ENCODE measurements at places on chromosomes 1 and 21. TPM values are rescaled to one million over a fixed set of nuclear protein-coding genes. Genes with fewer than 3 reads are reported as not detected.

- no peak for DNase-seq
- H3K36me3 ChIP-seq: no peaks in the 10 kb centered on the region
- H3K4me1 ChIP-seq: no peaks in the 10 kb centered on the region
- no peak overlapping the region for H3K27ac ChIP-seq
- H3K27me3 ChIP-seq: peaks cover 3% of the 10 kb centered on the region
Observed at GRCh38 chr1:219570937-219571336, 42.0 kb downstream of the ZC3H11B start.

- DNase-seq: no peak
- no peak overlapping the region for H3K27ac ChIP-seq
- no peak overlapping the region for H3K4me3 ChIP-seq
- no peaks in the 10 kb centered on the region for H3K4me1 ChIP-seq
Observed at GRCh38 chr21:18812308-18812707, 408.7 kb upstream of the TMPRSS15 start.

DNA sequence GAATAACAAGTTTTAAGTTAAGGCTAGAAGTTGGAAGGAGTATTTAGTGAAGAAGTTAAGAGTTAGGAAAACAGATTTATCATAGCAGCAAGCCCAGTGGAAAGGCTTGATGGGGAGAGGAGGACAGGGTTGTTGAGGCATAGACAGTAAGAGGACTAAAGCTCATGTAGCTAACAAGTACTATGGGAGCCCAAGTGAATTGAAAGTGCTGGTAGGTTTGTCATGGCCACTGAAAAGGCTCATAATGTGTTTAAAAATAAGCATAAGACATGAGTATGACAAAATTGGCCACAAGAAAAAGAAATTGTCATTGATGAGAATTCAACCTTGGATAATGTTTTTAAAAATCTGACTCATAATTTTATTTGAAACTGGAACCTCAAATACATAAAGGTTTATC is 49.2 kb upstream of the CRB1 start:
- no peak overlapping the region for H3K4me3 ChIP-seq
- no peaks in the 10 kb centered on the region for H3K36me3 ChIP-seq
- H3K27ac ChIP-seq: no peak overlapping the region
- DNase-seq: no peak
- no peaks in the 10 kb centered on the region for H3K27me3 ChIP-seq

GRCh38 chr1:17217607-17218006 is 12.7 kb downstream of the PADI1 start:
- no peak overlapping the region for H3K4me3 ChIP-seq
- H3K27ac ChIP-seq: no peak overlapping the region
- H3K27me3 ChIP-seq: no peaks in the 10 kb centered on the region
- DNase-seq: no peak
- no peaks in the 10 kb centered on the region for H3K36me3 ChIP-seq
- no peaks in the 10 kb centered on the region for H3K4me1 ChIP-seq

ADAMTS4 gene
- 65.2 TPM for total RNA-seq

GRCh38 chr1:53615101-53615500 is 123.9 kb downstream of the GLIS1 start:
- no peak overlapping the region for H3K27ac ChIP-seq
- no peaks in the 10 kb centered on the region for H3K4me1 ChIP-seq
- peak; percentile 19 for DNase-seq
- H3K4me3 ChIP-seq: no peak overlapping the region
- no peaks in the 10 kb centered on the region for H3K36me3 ChIP-seq
- H3K27me3 ChIP-seq: no peaks in the 10 kb centered on the region

AMY1A gene
- not detected for total RNA-seq

GRCh38 chr1:46960250-46960649 is 19.0 kb upstream of the CYP4A11 start:
- H3K36me3 ChIP-seq: no peaks in the 10 kb centered on the region
- no peaks in the 10 kb centered on the region for H3K4me1 ChIP-seq
- no peak overlapping the region for H3K27ac ChIP-seq
- no peak overlapping the region for H3K4me3 ChIP-seq
- no peak for DNase-seq

EXO1 gene
- total RNA-seq: 0.66 TPM

DNA sequence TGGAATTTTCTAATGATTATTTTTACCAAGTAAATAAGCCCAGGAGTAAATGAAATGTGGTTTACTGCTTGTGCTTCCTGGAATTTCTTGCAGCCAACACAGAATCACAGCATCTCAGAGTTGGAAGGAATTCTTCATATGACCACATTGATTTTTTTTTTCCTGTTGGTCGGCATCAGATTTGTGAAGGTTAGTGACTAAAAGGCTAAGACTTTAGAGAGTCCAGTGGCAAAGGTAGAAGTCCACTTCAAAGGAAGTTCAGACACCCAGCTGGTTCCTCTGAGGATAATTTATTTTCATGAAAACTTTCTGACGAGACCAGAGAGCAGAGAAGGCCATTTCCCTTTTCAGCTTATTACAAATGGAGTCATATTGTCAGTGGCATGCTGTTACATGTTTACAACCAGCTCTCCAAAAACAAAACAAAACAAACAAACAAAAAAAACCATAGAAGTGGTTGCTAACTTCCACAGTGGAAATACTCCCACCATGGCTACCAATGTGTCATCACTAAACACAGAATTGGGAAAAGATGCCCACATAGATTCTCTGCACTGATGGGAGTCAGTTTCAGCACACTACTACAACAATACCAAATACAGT is 77.2 kb upstream of the CDC42BPA start:
- no peaks in the 10 kb centered on the region for H3K4me1 ChIP-seq
- DNase-seq: no peak
- H3K36me3 ChIP-seq: no peaks in the 10 kb centered on the region
- H3K27me3 ChIP-seq: no peaks in the 10 kb centered on the region
- H3K4me3 ChIP-seq: no peak overlapping the region
- H3K27ac ChIP-seq: no peak overlapping the region

- no peaks in the 10 kb centered on the region for H3K4me1 ChIP-seq
- no peak overlapping the region for H3K4me3 ChIP-seq
- H3K27ac ChIP-seq: no peak overlapping the region
- H3K27me3 ChIP-seq: no peaks in the 10 kb centered on the region
Observed at GRCh38 chr1:204299814-204300365, 59.8 kb downstream of the PLEKHA6 start.

DNA sequence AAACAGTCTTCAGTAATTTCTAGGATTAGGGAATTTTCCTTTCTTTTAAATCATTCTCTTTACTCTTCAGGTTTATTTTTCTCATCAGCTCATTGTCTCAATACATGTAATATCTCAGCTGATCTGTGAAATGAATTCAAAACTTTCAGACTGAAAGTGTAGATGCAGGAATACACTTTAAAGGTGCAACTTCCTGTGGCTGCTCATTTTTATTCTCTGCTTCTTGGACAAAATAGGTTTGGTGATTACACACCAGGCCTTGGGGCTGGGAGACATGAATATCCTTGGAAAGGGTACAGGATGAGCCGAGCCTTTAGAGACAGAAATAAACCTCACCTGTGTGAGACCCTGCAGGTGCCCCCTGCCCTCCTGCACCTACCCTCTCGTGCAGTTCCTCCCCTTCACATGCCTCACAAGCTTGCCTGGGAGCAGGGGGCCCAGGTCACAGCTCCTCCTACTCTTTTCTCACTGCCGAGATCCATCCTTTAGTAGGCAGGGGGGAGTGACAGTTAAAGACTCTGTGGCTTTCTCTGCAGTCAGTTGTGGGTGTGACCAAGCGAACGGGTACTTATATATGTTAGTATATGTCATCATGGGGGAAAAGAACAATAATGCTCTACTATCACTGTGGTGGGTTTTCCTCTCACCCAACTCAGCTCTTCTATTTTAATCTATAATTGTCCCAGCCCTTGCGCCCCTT is 23.6 kb downstream of the XCL2 start:
- no peak for DNase-seq
- H3K27ac ChIP-seq: no peak overlapping the region
- no peaks in the 10 kb centered on the region for H3K27me3 ChIP-seq
- H3K4me3 ChIP-seq: no peak overlapping the region
- H3K4me1 ChIP-seq: no peaks in the 10 kb centered on the region
- no peaks in the 10 kb centered on the region for H3K36me3 ChIP-seq

GRCh38 chr1:83942914-83943313 is 56.0 kb downstream of the TTLL7 start:
- H3K36me3 ChIP-seq: no peaks in the 10 kb centered on the region
- H3K27me3 ChIP-seq: no peaks in the 10 kb centered on the region
- H3K4me1 ChIP-seq: no peaks in the 10 kb centered on the region
- no peak overlapping the region for H3K4me3 ChIP-seq
- no peak for DNase-seq

DNA sequence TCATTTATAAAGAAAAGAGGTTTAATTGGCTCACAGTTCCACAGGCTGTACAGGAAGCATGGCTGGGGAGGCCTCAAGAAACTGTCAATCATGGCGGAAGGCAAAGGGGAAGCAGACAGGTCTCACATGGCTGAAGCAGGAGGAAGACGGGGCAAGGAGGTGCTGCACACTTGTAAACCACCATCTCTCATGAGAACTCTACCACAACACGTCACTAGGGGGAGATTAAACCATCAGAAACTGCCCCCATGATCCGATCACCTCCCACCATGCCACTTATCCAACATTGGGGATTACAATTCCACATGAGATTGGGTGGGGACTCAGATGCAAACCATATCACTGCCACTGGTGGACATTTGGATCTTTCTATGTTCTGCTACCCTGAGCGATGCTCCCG is 351.4 kb downstream of the NPHP4 start:
- no peak overlapping the region for H3K4me3 ChIP-seq
- no peaks in the 10 kb centered on the region for H3K36me3 ChIP-seq
- no peak for DNase-seq
- H3K27ac ChIP-seq: no peak overlapping the region
- H3K27me3 ChIP-seq: no peaks in the 10 kb centered on the region

KIAA1614 gene
- 2.5 TPM for total RNA-seq

THEM5 gene
- not detected for total RNA-seq

DNA sequence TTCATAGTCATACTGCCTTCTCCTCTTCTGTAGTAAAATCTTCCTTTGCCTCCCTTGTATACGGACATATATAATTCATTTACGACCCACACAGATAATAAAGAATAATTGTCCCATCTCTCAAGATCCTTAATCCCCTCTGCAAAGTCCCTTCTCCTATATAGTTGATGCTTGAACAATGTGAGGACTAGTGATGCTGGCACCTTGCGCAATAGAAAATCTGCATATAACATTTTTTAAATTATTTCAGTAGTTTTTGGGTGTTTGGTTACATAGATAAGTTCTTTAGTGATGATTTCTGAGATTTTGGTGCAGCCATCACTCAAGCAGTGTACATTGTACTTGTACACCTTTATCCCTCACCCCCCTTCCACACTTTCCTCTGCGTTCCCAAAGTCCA is 21.0 kb downstream of the DIRAS3 start:
- no peaks in the 10 kb centered on the region for H3K36me3 ChIP-seq
- DNase-seq: no peak
- no peaks in the 10 kb centered on the region for H3K4me1 ChIP-seq
- no peak overlapping the region for H3K27ac ChIP-seq
- H3K4me3 ChIP-seq: no peak overlapping the region
- no peaks in the 10 kb centered on the region for H3K27me3 ChIP-seq

OXCT2 gene
- total RNA-seq: 12.2 TPM

- no peaks in the 10 kb centered on the region for H3K27me3 ChIP-seq
- no peaks in the 10 kb centered on the region for H3K36me3 ChIP-seq
- H3K4me1 ChIP-seq: no peaks in the 10 kb centered on the region
- H3K27ac ChIP-seq: no peak overlapping the region
- no peak overlapping the region for H3K4me3 ChIP-seq
Observed at GRCh38 chr1:227890451-227891222, 57.1 kb downstream of the WNT9A start.

- peaks cover 23% of the 10 kb centered on the region for H3K4me1 ChIP-seq
- H3K27me3 ChIP-seq: no peaks in the 10 kb centered on the region
- no peak overlapping the region for H3K27ac ChIP-seq
- DNase-seq: no peak
- no peak overlapping the region for H3K4me3 ChIP-seq
Observed at GRCh38 chr1:155938220-155938627, 3.2 kb upstream of the RXFP4 start.

DNA sequence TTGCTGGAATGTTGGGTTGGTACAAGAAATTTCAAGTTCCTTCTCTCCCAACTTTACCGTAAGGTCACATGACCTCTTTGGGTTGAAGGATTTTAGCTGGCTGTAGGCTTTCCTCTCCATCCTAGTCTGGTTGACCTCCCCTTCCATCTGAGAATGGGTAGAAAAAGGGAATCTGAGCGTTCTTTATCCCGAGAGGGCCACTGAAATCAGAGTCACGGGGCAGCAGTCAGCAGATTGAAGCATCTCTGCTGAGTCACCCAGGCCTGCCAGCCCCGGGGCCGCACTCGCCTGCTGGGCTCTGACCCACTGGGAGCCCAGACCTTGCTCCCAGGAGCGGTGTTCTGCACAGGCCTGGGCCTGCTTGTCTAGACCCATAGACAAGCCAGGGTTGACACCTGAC is 31.0 kb downstream of the TMCC2 start:
- H3K27me3 ChIP-seq: no peaks in the 10 kb centered on the region
- H3K4me3 ChIP-seq: no peak overlapping the region
- no peaks in the 10 kb centered on the region for H3K36me3 ChIP-seq
- H3K27ac ChIP-seq: no peak overlapping the region
- H3K4me1 ChIP-seq: peaks cover 19% of the 10 kb centered on the region

- no peaks in the 10 kb centered on the region for H3K27me3 ChIP-seq
- no peak overlapping the region for H3K4me3 ChIP-seq
- H3K36me3 ChIP-seq: no peaks in the 10 kb centered on the region
- peaks cover 4% of the 10 kb centered on the region for H3K4me1 ChIP-seq
Observed at GRCh38 chr1:8862528-8862927, 16.0 kb downstream of the ENO1 start.

DNA sequence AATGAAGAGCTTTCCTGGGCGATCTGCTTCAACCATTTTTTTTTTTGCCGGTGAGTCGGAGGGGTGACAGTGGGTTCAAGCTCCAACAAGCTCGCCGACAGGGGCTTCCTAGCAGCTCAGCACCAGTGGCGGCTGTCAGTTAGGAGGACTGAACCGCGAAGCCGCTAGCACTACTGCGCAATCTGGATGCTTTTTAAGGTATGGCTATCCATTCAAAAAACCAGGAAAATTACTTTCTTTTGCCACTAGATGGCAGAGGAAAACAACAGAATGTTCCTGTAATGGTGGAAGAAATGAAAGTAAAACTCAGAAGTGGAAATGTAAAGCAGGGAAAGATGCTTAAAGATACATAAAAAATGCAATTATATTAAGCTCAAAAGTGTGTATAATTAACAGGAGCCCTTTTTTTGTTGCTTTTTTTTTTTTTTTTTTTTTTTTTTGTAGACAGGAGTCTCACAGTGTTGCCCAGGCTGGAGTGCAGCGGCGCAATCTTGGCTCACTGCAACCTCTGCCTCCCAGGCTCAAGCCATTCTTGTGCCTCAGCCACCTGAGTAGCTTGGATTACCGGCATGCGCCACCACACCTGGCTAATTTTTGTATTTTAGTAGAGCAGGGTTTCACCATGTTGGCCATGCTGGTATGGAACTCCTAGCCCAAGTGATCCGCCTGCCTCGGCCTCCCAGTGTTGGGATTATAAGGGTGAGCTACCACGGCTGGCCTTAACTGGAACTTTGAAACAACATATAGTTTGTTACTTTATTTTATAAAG is 8.5 kb downstream of the KYAT3 start:
- no peak for DNase-seq
- H3K4me3 ChIP-seq: no peak overlapping the region
- peaks cover 7% of the 10 kb centered on the region for H3K4me1 ChIP-seq
- H3K36me3 ChIP-seq: peaks cover 27% of the 10 kb centered on the region

- no peaks in the 10 kb centered on the region for H3K4me1 ChIP-seq
- H3K27me3 ChIP-seq: no peaks in the 10 kb centered on the region
- H3K27ac ChIP-seq: no peak overlapping the region
- DNase-seq: no peak
Observed at GRCh38 chr1:162233066-162233465, 143.6 kb downstream of the SPATA46 start.

Data from Peyer's patch (tissue), 4 donors.